Activated CD4-positive, alpha-beta T cell treated with anti-CD3 and anti-CD28 coated beads for 4 hours (primary cell): ENCODE measurements at places on chromosomes 1 and 21.

DNA sequence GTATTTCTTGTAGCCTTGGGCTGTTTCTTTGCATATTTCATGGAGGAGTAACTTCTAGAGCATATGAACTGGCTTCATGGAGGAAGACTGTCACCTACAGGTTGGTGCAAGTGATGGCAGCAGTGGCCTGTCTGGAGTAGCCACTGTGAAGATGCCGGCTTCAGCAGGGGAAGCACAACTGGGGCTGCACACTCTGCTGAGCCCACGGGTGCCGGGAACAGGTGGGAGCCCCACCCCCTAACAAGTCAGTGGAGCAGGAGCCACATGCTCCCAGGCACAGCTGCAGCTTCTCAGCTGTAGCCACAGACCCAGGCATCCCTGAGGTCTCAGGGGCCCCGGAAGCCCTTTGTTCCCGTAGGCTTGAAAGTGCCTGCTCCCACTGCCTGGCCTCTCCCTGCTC, 43.2 kb upstream of the C1orf185 start:
- no peak for DNase-seq

DNA sequence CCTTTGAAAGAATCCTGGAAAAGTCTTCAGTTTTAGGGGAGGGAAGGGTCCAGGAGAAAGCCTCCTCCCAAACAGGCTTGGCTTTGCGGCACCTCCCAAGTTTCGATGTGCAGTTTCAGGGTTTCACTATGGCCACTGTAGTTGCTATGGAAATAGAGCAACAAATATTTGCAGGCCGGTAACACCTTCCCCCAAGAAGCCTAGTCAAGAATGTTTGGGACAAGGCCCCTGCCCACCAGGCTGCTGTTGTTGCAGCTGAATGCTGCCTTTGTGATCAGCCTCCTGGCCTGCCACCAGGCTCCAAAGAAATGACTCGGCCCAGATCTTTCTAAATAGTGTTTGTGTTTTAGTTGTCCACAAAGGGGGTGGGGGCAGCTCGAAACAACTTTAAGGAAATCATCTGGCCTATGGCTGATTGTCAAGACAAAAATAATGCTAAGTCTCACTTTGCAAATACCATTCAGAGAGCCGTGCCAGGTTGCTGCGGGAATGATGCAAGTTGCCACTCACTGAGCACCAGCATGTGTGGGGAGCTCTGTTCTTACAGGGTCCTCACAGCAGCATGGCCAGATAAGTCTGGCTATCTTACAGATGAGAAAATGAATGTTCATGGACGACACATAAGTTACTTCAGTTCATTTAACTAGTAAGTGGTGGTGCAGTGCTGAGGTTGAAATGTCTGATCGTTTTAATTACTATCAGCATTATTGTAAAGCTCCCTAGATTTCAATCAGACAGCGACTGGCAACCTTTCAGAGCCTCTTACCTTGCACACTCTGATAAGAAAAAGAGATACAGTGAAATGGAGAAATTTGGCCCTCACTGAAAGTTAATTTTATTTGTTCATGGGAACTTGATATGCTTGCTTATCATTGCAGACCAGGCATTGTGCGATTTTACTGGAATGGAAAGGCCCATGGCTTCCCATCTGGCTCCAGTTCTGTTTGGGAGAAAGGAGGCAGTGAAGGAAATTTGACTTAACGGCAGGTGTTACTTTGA, 91.2 kb upstream of the JUN start:
- DNase-seq: no peak

- DNase-seq: no peak
Observed at GRCh38 chr1:109933856-109934711, 23.4 kb downstream of the CSF1 start.

- DNase-seq: no peak
Observed at GRCh38 chr1:226697151-226697928, 41.7 kb downstream of the ITPKB start.

- no peak for DNase-seq
Observed at GRCh38 chr1:152533327-152533938, 19.2 kb downstream of the CRCT1 start.

- DNase-seq: no peak
Observed at GRCh38 chr1:54882519-54882918, 4.5 kb downstream of the DHCR24 start.

GRCh38 chr1:18948913-18949685, 7.4 kb downstream of the IFFO2 start:
- DNase-seq: no peak

GRCh38 chr21:33802481-33802880, 113.1 kb downstream of the ATP5PO start:
- no peak for DNase-seq

- DNase-seq: no peak
Observed at GRCh38 chr1:58318157-58319005, 228.1 kb downstream of the OMA1 start.

DNA sequence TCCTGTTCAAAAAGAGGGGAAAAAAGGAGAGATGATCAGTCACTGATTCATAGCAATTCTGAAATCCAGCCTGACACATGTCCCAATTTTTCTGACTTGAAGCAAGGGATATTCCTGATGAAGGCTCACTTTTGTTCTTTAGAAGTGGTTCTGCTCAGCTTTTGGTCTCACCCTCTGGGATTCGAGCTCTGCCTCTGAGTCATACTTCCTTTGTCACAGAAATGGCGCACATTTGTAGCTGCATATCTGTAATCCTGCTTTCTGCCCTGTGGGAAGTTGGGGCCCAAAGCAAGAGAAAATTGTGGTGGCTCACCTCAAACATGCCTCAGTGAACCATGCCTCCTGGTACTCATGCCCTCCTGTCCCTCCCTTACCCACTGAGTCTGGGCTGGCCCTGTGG, 22.3 kb upstream of the FAM78B start:
- DNase-seq: no peak

DNA sequence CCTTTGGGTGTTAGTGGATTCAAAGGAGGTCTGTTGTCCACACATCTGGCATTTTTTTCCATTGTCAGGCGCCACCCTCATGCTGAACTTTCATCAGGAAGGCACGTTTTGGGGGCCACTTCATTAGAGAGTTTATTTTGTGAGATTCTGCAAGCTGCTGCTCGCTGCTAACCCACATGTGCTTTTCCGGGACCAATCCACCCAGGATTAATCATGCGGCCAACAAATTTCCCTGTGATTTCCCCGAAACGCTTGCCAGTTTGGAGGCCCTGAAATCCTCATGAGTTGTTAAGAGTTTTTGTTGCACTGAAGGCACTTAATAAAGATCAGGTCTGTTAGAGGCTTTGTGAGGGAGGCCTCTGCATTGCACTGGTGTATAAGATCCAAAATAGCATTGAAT, 2.4 kb downstream of the PDPN start:
- DNase-seq: no peak

DNA sequence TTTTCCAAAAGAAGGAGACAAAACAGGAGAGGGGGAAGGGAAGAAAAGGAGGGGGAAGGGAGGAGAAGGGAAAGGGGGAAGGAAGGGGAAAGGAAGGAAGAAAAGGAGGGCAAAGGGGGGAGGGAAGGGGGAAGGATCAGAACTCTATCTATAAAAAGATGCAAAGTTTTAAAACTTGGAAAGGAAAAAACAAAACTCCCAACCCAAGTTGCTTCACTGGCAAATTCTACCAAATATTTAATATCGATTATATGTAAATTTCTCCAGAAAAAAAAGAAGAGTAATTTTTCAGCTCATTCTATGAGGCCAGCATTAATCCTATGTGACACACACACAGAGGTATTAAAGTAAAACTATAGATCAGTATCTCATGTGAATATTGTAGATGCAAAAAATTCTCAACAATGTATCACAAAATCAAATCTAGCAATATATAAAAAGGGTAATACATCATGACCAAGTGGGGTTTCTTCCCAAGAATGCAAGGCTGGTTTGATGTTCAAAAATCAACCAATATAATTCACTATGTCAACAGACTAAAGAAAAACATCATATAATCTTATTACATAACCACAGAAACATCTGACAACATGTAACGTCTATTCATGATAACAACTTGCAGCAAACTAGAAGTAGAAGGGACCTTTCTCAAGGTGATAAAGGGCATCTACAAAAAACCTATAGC, 57.9 kb downstream of the MAN1A2 start:
- DNase-seq: no peak

DNA sequence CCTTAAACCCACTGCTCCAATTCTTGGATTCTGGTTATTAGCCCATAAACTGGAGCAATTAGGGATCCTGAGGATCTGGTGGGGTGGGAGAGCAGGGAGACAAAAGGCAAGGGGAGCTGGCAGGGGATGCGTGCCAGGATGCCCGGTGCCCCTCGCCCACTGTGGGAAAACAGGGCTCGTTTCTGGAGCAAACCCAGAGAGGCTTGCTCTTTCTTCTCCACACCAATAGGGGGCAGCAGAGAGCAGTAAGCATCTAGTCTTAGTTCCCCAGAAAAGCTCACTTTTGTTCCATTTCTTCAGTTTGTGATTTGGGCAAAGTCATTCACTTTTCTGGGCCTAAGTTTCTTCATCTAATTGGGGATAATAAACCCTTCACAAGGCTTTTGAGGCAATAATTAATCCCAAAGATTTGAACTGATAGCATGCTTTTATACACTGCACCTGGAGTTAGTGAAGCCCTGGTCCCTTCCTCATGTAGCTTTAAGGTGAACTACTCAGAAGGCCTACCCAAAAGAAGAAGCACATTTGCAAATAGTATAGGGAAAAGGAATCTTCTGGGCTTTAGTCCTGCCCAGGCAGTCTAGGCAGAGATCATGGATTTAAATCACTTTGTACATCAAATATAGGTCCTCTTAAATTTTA, 160.6 kb upstream of the USP24 start:
- DNase-seq: peak; percentile 27

DNA sequence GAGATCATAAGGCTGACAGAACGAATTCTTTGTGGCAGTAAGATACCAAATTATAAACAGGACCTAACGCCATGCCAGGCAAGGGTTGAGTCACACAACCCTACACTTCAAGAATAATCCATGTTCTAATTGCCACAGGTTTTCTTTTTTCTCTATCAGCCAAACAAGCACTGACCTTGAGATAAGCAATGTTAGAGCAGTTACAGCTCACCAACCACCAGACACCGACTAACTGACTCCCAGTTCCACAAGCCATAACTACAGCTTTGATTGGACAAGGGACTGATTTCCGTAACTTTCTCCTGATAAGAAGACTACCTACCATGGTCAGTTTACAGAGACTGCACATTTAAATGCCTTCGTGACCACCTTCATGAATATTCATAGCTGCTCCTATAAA, 149.6 kb downstream of the PTPRU start:
- no peak for DNase-seq

GRCh38 chr21:37737996-37738395, 178.3 kb downstream of the KCNJ6 start:
- no peak for DNase-seq

DNA sequence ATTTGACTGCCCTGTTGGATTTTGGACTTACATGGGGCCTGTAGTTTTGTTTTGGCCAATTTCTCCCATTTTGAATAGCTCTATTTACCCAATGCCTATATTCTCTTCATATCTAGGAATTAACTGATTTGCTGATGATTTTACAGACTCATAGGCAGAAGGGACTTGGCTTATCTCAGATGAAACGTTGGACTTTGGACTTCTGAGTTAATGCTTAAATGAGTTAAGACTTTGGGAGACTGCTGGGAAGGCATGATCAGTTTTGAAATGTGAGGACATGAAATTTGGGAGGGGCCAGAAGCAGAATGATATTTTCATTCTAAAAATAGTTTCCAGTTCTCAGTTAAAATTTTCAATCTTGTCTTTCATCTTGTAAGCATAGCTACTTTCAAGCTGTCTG, 222.3 kb downstream of the COP1 start:
- DNase-seq: no peak

DNA sequence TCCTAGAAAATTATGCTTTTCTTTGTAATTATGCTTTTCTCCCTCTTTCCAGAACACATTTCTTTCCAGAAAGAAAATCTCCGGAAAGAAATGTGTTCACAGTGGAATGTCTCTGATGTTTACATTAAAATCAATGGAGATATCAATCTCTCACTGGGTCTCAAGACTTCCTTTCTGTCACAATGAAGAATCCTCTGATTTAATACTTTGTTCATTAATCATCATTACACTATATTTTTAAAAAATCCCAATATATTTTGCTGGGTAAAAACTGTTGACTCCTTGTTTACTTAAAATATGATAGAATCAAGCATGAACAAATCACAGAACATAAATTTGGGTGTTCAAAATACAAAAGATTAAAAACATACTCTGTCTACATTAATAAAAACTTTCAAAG, 26.3 kb upstream of the TGFBR3 start:
- no peak for DNase-seq

GRCh38 chr1:93964777-93965200, 55.6 kb upstream of the GCLM start:
- DNase-seq: no peak

- DNase-seq: no peak
Observed at GRCh38 chr21:35885942-35886541, 174.3 kb downstream of the SETD4 start.

DNA sequence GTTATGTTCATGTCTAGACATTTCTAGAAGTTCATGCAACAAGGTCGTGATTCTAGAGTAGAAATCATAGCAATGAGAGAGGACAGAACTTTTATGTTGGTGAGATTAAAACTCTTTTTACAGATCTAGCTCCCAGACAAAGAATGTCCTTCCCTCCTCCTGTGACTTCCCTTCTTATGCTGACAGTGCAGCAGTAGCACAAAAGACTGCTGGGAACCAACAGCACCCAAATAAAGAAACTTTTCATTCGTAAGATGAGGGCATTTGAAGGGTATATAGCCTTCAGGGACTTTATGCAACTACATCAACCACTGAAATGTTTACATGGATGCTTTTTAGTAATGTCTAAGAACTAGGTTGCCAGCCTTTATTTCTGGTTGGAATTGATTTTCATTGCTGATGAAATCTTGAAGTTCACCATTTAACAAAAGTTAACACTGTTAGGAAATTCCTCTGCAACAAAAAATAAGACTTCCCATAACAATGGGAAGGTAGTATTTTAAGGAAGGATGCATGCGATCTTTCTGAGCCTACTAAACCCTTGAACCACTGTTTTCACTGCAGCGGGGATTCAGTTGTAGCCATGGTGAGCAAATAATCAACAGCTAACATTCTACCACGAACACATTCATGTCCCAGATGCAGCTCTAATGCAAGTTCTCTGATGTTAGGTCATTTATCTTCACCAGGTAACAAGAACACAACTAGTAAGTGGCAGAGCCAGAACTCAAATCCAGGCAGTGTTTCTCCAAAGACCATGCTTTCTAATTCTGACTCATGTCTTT, 672.8 kb downstream of the PTPRC start:
- DNase-seq: no peak

GRCh38 chr1:190633488-190633887, 155.8 kb upstream of the BRINP3 start:
- DNase-seq: no peak

DNA sequence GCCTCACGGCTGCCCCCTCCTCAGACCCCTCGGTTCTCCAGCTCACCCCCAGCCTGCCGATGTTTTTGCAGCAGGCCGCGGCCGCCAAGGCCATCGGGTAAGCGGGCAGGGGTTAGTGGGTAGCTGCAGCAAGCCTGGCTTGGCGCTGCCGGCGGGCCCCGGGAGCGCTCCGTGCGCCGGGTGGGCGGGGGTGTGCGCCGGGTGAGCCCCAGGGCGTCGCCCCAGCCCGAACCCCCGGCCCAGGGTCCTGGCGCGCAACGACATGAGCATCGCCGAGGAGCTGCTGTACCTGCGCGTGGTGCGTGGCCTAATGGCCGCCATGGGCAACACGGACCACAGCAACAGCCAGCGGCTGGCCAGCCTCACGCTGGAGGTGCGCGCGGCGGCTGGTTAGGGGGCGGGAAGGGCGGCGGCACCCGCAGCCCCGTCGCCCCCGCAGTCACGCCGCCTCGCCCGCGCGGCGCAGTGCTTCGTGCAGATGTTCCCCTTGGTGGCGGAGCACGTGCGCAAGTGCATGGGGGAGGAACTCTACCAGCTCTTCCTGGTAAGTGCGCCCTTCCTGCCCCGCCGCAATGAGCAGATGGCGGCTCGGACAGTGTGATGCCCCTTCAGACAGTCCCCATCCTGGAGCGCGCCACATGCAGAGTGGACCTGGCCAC, 6.5 kb downstream of the RNU5D-1 start:
- no peak for DNase-seq
